ENCODE measurements at places on chromosomes 1 and 21.

- no peak for DNase-seq
These were observed 74.8 kb upstream of the HSPA13 start for GRCh38 chr21:14457762-14458161.

- no peak for DNase-seq
These were observed 84.3 kb downstream of the LTN1 start for GRCh38 chr21:28908351-28908750.

- peak; percentile 40 for DNase-seq
These were observed 29.1 kb upstream of the CNN3 start for GRCh38 chr1:94955767-94956632.

DNA sequence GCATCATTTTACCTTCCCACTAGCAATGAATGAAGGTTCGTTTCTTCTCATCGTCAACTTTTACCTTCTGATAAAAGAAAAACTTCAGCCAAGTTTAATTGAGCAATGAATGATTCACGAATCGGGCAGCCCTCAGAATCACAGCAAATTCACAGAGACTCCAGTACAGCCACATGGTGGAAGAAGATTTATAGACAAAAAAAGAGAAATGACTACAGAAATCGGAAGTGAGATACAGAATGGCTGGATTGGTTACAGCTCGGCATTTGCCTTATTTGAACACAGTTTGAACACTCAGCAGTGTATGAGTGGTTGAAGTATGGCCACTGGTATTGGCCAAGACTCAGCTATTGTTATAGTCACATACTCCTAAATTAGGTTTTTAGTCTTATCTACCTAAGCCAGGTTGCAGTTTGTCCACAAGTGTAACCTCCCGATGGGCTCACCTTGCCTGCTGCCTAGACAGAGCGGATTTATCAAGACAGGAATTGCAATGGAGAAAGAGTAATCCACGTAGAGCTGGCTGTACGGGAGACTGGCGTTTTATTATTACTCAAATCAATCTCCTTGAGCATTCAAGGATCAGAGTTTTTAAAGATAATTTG is 15.3 kb downstream of the AK4 start:
- no peak for DNase-seq

DNA sequence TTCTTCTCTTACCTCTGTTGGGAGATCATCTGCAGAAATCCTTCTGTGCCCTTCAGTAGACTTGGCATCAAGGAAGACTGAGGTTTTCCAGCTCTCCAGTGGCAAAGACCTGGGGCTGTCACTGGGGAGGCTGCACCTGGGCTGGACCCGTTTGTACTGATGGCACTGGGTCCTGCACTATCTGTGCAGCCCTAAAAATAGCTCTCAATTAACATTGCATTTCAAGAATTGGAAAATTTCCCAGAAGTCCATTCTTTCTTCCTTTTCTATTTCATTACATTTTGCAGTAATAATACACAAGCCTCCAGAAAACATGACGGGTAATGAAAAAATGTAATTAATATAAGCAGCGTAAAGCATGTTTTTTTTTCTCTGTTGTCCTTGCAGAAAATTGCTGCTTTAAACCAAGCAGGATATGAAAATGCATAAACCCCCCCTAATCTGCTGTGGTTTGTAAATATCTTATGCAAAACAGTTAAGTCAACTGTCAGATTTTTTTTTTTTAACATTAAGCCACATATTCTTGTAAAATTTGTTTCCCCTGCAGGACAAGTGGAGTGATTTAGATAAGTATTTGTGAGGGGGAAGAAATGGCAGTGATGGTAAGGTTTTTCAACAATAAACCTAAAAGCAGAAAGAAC is 64.9 kb downstream of the LMO4 start:
- DNase-seq: no peak

- peak; percentile 87 for DNase-seq
These were observed at the start of gene PLA2G5 for GRCh38 chr1:20069874-20070273. PLA2G5 (plus strand) TSS chr1:20070194; CDS start chr1:20084831, 14,637 bp downstream.

- no peak for DNase-seq
These were observed 36.8 kb downstream of the AHDC1 start for GRCh38 chr1:27567146-27567526.

DNA sequence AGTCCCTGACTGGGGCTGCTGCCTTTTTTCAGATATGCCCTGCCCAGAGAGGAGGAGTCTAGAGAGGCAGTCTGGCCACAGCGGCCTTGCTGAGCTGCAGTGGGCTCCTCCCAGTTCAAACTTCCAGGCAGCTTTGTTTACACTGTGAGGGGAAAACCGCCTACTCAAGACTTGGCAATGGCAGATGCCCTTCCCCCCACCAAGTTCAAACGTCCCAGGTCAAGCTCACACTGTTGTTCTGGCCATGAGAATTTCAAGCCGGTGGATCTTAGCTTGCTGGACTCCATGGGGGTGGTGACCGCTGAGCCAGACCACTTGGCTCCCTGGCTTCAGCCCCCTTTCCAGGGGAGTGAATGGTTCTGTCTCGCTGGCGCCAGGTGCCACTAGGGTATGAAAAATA is 18.3 kb upstream of the C1orf53 start:
- no peak for DNase-seq

- no peak for DNase-seq
These were observed 45.5 kb upstream of the RPL11 start for GRCh38 chr1:23646091-23646490.

GRCh38 chr1:54885807-54886723 is 930 bp downstream of the DHCR24 start:
- no peak for DNase-seq

DNA sequence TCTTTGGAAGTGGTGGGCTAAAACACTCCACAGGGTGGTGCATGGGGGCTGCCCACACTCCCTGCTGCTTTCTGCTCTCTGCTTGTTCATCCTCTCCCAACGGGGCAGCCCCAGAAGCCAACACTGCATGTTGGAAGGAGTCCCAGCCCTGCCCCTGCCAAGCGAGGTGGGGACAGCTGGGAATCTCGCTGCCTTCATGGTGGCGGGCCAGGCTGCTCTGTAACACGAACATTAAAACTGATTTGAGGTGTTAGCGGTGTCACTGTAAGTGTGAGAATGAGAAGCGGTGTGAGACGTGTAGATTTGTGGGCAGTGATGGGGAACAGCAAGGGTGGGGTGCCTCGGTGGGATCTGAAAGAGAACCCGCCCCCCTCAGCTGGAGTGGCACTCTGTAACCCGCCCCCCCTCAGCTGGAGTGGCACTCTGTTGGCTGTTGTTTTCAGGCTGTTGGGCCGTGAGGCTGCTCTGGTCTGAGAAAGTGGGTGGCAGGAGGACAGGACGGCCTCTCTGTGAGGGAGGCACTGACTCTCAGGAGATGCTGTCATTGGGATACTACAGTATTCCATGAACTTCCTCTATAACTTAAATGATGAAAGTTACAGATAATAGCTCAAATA is 80.9 kb downstream of the PCBP3 start:
- peak; percentile 35 for DNase-seq

- no peak for DNase-seq
These were observed 988.8 kb upstream of the B3GALT2 start for GRCh38 chr1:194175251-194175650.

- peak; percentile 52 for DNase-seq
These were observed 797 bp downstream of the CC2D1B start for GRCh38 chr1:52365071-52365745.

GRCh38 chr1:172810480-172811175 is 151.7 kb downstream of the FASLG start:
- no peak for DNase-seq

DNA sequence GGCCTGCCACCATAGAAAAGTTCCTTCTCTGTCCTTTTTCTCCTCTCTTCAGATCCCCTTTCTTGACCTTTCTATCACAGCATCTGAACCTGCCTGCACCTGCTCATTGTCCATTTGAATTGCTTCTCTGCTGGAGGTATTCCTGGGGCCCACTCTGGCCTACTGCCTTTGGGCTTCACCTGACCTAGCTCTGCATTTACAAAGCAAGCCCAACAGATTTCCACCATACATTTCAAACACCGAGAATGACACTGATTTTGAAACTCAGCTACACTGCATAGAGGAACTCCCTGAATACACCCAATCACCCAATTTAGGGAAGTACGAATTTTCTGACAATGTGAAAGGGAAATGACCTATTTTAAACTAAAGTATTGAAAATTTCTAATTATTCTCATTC is 284.5 kb upstream of the USP25 start:
- no peak for DNase-seq

DNA sequence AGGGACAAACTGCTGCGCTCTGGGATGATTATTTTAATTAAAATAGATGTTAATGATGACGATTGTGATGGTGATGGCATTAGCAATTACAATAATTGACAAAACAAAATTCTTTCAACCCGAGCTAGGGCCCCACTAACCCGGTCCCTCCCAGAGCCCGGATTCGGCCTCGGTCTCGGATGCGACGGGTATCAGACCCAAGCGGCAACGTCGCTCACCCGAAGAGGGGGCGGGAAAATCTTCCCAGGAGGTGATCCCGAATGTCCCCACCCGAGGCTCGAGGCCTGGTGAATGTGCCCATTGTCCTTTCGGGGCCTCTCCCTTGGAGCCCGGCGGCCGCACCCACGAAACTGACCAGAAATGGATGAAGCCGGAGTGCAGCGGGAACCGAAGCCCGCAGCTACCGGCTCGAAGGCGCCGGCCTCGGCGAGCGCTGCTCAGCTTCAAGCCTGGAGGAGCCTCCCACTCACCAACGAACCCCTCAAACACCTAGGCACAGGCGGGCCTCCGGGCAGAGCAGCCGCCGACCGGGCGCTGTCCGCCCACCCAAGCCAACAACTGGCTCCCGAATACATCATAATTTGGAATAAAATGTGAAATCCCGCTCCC is 1.2 kb downstream of the TAL1 start:
- no peak for DNase-seq

GRCh38 chr1:38026592-38027200 is 14.2 kb downstream of the UTP11 start:
- DNase-seq: no peak

DNA sequence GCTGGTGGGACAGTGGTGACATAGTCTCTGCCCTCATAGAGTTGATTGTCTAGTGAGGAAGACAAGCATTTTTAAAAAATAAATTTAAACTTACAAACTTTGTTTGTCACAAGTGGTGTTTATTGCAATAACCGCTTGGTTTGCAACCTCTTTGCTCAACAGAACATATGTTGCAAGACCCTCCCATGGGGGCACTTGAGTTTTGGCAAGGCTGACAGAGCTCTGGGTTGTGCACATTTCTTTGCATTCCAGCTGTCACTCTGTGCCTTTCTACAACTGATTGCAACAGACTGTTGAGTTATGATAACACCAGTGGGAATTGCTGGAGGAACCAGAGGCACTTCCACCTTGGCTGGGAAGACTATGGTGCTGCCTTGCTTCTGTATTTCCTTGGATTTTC is 58.4 kb downstream of the LAMC2 start:
- DNase-seq: peak; percentile 90

DNA sequence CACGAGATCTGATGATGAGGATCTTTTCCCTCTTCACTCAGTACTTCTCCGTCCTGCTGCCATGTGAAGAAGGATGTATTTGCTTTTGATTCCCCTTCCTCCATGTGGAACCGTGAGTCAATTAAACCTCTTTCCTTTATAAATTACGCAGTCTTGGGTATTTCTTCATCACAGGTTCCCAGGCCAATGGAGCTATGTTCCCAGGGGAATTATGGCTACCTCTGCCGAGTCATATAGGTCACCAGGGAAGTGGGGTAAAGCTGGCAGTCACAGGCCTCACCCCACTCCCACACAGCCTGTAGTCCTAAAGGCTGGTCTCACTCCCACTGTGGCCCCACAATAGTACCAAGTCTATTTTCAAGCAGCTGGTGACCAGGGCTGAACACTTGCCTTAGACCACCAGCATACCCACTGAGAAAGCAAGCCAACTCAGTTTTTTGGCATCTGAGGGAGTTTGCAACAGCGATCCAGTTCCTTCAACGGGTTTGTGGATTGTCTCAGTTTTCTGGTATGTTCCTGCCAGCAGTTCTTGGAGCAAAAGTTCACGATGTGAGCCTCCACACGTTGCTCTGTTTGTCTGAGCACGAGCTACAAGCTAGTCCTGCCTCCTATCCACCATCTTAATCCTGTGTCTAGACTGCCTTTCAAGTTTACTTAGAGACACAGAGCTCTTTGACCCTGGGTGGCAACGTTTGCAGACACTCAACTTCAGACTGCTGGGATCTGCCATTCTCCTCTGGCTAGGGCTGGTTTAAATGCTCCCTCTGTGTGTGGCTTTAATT is 104.5 kb downstream of the CENPF start:
- no peak for DNase-seq

DNA sequence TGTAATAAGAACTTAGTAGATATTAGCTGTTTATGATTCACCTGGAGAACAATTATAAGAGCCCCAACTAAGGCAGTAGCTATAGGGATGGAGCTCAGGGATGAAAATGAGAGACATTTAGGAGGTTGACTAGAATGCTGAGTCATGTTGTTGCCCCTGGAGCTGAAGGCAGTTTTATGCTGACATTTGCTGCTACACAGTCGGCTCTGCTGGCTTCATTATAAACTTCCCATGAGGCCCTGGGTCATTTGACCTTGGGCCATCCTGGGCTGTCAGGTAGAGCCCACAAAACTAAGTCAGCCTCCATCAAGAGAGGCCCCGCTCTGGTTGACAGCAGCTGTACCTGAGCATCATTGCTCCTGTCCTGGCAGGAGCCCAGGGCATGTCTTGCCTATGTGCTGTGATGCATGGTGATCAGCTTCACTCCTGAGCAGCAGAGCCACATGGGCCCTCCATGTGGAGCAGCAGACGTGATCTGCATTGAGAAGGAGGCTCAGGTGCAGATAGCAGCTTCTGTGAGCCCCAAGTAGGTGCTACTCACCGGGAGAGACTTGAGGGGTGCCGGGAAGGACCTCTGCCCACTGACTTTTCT is 112.4 kb downstream of the TBX19 start:
- no peak for DNase-seq

- no peak for DNase-seq
These were observed 10.7 kb downstream of the NEK7 start for GRCh38 chr1:198167436-198167934.

DNA sequence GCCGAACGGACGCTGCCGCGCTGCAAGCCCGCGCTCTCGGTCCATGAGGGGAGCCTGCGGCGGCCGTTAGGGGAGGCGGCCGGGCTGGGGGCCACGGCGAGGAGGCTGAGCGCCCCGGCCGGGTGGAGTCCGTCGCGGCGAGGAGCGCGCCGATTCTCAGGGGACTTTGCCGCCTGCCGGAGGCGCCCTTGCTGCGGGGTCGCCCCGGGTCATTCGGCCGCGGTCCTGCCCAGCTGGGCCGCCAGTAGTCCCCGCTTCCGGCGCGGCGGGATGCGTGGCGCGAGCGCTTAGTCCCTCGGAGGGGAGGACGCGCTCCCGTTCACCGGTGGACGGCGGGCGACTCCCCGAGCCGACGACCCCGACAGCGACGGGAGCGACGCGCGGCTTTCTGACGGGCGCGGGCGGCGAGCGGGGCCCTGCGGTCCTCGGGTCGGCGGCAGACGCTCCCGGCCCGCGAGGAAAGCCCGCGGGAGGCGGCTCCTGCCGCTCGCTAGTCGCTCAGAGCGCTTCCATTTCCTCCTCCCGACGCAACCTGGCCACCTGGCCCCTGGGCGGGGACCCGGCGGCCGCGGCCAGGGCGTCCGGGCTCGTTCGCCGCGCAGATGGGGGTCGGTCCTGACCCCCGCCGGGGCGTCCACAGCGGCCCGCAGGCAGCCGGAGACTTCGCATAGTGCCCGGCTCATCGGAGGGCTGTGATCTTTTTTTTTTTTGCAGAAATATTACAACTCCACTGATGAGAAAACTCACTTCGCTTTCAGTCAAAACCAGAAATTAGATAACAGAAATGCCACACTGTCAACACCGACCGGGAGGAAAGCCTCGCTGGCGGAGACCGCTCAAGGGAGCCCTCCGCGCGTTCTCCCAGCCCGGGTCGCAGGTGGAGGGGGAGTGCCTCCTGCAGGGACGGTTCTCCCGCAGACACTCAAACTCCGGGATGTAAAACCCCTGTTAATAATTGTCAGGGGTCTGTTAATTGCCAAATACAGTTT is 641 bp upstream of the ZBTB21 start:
- no peak for DNase-seq
